Inflammatory macrophage treated with lipopolysaccharide for 4 hours (primary cell): ENCODE measurements at places on chromosomes 5 and 9.

DNA sequence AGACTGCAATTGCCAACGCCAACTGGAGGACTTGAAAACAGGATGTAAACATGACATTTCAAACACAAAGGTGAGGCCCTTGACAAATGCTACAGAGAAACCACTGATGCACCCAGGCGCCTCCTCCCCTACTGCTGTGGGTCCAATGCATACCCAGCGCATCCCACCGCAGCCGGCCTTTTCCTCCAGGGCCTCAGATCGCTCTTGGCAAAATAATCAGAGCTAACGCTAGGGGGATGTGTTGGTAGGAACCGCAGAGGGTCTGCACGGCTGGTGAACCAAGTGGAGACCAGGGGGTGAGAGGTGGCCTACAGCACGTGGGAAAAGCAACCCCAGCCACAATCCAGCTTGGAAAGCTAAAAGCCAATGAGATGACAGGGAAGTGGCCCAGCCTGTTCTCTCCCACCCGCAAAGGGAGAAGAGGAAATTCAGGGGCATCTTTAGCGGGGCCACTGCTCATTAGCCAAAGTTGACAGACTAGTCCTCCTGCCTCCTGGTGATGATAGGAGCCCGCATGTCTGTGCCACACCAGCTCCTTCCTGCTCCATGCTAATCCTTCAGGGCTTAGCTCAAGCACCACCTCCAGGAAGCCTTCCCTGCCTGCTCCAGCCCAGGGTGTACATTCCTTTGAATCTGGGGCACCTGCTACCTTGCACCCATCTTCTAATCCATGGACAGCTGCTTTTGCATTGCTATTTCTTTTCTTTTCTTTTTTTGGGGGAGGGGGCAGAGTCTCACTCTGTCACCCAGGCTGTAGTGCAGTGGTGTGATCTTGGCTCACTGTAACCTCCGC, 5.9 kb downstream of the FAM163B start:
- DNase-seq: no peak

- DNase-seq: peak; percentile 37
Observed at GRCh38 chr5:78008356-78008967, 232.3 kb upstream of the TBCA start.

DNA sequence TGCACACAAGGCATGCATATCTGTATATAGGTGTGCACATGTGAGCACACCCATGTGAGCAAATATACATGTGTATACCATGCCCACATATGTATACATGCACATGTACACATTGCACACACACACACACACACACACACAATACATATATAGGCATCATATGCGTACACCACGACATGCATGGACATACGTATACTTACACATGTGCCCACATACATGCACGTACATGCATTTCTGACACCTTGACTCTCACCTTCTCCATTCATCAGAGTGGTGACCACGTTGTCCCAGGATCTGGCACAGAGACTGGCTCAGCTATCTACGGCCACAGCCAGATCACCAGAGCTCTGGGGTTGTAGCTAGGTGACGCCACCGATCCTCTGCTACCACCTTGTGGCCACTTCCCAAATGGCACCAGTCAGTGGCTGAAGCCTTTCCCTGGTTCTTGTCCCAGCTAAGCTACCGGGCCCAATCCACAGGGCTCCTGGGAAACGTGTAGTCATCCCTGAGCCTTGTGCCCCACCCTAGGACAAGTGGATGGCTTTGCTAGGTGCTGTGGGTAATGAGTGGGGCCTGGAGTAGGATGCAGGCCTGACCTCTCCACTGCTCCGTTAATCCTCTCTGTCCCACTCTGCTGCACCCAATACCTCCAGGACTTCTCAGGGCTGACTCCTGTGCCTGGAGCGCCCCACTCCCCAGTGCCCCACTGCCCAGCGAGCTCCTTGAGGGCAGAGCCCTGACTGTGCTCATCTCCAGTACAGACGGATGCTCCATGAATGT, 194.4 kb downstream of the RGS3 start:
- DNase-seq: peak; percentile 73

DNA sequence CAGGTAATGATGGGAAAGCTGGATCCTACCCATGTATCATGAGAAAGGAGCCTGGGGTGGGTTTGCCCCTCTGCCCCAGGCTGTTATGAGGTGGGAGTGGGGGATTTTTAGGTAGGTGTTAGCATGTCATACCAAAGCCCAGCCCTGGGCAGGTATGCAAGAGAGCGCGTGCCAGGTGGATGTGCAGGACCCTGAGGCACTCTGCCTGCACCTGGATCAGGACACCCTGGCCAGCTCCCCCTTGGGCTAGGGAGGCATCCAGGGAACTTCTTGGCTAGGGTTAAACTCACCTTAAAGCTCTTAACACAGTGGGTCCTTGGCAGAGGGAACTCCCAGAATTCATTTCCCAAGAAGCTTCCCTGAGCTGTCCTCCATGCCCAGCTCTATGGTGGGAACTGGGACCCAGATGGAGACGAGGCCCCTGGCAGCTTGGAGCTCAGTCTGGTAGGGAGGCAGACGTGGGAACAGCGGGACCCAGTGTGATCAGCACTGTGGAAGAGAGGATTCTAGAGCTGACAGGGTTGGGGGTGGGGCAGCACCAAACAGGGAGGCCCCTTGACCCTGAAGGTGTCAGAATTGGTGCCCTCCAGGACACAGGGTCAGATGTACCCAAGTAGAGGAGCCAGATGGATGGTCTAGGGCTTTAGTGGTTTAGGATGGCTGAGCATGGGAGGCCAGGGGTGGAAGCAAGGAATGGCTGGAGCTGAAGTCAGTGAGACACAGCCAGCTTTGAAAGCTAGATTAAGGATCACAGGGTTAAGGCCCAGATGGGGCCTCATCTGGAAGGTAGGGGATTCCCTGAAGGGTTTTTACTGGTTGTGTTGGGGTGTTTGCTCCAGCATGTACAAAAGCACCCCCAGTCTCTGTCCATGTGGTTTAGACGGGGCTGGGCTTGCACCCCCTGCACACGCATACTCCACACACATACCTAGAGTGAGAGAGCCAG, 2.2 kb upstream of the PRR7 start:
- no peak for DNase-seq
